ENCODE measurements at places on chromosomes 2 and 18.
A peak's percentile ranks its signal among the peaks of the same experiment; 100 is the strongest.

- DNase-seq: no peak
Measured at GRCh38 chr2:203586206-203586605, 51.1 kb upstream of the RAPH1 start.

DNA sequence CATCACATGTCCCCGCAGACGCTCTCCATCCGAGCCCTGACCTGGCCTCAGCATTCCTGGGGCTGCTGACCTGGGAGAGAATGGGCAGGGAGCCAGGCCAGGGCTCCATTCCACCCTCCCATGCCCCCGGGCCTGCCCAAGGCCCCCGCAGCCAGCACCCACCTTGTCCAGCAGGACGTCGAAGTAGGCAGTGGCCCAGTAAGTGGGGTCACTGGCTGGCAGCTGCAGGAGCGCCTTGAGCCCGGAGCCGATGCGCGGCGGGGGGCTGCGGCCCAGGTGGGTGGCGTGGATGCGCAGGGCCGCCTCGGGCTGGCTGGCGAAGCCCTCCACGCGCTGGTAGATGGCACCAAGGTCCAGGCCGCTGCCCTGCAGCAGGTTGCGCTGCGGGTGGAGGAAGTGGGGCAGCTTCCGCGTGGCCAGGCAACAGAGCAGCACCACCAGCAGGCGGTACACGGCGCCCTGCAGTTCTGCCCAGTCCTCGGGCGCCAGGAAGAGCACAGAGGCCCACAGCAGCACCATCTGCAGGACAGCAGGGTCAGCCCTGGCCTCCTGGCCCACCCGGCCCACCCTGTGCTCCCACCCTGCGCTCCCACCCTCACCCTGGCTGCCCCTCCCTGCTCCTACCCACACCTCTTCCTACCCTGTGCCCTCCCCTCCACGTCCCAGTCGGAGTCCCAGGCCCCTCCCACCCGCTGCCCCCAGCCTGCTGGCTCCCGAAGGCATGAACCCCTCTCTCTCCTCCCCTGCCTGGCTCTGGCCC lies 7.6 kb downstream of the MAB21L4 start:
- no peak for DNase-seq

DNA sequence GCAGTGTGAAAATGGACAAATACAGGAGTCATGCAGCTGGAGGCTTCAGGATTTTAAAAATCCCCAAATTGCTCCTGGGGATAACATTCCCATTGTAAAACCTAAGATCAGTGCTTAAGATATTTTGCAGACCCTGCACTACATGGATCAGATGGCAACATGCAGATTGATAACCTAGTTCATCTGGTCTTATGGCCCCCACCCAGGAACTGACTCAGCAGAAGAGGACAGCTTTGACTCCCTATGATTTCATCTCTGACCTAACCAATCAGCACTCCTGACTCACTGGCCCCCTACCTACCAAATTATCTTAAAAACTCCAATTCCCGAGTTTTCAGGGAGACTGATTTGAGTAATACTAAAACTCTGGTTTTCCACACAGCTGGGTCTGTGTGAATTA lies 20.0 kb downstream of the SRBD1 start:
- no peak for DNase-seq

- DNase-seq: no peak
Measured at GRCh38 chr2:218091746-218092145, 22.7 kb downstream of the RUFY4 start.

DNA sequence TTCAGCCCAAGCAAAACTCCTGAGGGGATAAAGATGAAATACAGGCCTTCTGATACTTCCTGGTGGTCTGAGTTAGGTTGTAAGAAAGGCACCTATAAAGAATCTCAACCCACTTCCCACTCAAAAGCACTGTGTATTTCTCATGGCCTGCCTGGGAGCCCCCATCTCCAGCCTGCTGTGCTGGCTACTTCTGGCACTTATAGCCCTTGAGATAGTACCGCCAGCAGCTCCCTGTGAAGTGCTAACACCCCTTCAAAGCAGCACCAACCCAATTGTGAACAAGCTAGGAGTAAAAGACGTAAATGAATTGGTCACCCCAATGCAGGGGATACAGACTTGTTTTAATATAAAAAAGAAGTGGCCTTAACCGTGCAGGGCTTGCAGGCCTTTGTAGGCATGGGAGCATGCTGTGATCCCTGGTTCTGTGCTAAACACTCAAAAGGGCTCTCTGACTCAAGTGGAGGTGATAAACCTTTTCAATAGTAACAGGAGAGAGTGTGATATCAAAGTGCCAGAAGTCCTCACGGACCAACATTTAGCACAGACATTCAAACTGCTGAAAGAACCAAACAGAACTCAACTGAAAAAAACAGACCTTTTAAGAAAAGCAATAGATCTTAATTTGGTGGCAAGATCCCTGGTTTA lies 80.8 kb downstream of the RTN4 start:
- DNase-seq: no peak

GRCh38 chr2:219118504-219118903 lies 42.1 kb downstream of the NHEJ1 start:
- no peak for DNase-seq

DNA sequence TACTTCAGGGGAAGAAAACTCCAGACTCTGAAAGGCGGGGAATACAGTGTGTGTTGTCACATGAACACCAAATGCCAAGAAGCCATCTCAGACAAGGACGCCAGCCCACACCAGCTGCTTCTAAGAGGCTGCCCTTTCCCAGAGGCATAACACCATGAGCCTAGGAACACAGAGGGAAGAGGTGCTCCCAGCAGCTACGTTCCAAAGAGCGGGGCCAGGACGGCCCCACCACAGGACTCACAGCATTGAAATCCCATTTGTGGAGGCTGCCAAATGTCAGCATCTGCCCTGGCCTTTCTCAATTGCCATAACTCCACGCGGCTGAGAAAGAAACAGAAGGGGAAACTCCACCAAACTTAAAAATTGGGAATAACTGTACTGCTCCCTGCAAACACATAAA lies 20.1 kb upstream of the ID2 start:
- no peak for DNase-seq

DNA sequence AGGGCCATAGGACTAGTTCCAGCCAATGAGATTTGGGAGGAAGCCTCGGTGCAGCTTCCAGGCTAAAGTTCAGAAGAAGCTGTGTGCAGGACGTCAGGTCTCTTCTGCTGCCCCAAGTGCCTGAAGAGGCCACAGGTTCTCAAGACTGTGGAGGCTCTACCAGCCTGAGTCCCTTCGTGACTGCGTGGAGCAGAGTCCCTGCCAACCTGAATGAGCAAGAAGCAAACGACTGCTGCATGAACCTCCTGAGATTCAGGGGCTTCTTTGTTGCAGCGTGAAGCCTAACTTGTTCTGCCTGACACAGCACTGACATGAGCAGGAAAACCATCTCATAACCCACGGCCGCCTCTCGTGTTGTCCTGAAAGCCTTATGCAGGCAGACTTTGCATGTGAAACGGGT lies 39.7 kb downstream of the TWIST2 start:
- DNase-seq: no peak

DNA sequence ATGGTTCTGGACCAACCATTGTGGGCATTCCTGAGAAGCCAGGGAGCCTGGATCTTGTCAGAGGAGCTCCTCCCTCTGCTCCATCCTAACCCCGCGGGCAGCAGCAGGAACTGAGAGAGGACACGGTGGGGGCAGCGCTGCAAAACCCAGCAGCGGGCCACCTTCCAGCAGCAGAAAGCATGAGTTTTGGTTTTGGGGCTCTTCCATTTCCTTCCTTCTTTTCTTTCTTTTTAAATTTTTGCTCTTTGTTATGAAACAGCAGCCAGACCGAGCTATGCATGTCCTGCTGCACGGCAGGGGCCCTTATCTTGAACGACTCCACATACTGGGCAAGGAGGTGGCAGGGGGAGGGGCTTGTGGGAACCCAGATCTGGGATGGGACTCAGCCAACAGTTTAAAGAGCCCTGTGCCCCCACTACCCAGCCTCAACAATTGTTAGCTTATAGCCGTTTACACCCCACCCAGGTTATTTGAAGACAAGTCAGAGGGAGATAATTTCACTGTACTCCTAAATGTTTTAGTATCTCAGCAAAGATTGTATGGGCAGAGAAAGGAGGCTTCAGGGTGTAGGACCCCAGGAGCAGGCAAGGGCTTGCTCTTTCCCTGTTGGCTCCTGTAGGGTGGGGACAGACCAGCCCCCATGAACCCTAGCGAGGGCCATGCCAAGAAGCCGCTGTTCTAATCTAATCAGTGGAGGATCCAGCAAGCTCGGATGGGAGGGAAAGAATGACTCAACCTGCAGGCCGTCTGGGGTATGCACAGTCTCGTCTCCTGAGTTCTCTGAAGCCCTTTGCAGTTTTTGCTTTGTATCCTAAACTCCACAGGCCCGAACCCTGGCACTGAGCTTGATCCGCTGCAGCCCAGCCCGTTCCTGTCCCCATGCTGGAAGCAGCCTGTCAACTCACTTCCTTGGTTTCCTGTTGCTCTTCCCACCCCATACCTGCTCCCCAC lies 75.3 kb downstream of the LRRFIP1 start:
- DNase-seq: no peak

GRCh38 chr2:69676146-69676545 lies 32.6 kb upstream of the AAK1 start:
- DNase-seq: no peak

- DNase-seq: no peak
Measured at GRCh38 chr2:39686456-39686855, 20.7 kb downstream of the TMEM178A start.

DNA sequence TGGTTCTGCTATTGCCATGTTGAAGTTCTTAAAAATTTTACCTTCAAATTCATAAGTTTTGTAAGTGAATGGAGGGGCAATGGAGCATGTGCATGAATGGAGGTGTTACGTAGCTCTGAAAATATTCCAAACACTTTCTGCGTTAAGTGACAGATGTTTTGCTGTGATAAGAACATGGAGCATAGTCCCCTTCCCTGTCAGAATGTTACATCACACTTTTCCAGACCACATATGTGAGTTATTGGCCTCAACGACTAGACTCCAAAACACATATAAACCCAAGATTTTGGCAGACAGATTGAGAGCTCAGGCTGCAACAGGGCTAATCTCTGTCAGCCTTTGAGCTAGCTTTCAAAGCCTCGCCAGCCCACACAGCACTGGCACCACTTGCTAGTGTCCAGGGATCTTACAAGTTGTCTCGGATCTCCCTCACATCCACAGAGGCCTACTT lies 27.2 kb upstream of the MFSD6 start:
- no peak for DNase-seq

- DNase-seq: no peak
Measured at GRCh38 chr2:2689306-2689705, 358.2 kb upstream of the MYT1L start.

DNA sequence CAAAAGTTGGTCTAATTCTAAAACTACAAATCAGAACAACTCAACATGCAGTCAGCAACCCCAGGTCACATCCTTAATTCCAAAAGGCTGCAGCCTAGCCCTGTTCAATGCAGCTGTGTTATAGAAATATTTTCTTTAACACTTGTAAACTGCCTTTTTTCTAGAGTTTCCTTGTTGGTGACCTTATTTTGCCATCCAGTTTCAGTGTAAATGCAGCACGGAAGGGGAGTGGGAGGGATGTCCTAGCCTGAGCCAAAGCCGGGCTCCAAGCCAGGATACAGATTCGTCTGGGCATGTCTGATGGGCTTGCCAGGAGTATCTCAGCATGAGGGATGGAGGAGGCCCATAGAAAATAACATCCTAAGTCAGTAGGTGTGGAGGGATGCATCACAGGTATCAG lies 17.7 kb upstream of the SP3 start:
- no peak for DNase-seq

DNA sequence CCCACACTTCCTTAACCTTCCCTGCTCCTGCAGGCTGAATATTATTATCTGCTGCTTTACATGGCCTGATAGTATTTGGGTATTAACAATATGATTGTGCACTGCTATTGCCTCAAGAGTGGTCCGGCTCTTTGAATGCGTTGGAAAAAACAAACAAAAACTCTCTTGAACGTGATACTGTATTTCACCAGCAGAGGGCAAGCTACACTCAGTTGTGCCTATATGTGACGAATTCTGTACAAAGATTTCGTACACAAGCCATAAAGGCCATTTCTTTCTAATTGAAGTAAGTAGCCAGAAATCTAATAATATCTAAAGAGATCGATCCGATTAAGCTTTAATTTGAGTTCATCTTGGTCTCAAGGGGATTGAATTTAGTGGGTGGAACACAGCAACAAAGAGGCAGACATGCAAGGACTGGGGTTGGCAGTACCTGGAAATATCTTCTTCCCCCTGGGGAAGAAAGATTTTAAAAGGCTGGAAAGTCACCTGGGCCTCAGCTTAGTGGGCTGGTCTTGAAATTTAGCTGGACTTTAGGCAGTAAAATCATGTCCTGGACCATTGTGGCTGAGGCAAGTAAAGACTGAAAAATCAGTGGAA lies 49.3 kb upstream of the RAB6D start:
- peak; percentile 5 for DNase-seq

GRCh38 chr2:138104071-138104470 lies 139.8 kb downstream of the HNMT start:
- no peak for DNase-seq

- no peak for DNase-seq
Measured at GRCh38 chr18:43040281-43040680, 75.2 kb downstream of the RIT2 start.

DNA sequence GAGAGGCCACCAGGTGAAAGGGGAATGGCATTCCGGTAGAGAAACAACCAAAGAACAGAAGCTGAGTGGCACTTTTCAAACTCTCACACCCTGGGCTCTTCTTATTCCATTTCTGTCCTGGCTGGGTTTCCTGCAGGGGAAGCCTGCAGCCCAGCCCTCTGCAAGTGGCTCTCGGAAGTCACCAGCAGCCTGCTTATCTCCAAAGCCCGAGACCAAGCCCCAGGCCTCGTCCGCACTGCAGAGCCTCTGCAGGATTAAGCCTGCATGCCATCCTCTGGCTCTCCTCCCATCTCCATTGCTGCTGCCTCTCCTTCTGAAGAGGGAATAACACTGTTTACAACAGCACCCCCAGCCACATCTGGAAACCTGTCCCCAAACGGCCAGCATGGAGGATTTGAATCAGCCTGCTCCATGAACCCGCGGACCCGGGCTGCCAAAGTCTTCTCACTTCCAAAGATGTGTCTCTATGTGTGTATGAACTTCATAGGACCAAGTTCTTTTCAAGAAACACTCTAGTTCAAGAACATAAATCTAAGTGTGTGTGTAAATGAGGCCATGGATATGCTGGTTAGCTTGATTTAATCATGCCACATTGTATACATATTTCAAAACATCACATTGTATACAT lies 54.2 kb downstream of the DIPK1C start:
- no peak for DNase-seq

GRCh38 chr2:160970052-160970965 lies 189.9 kb upstream of the TANK start:
- DNase-seq: peak; percentile 69

- no peak for DNase-seq
Measured at GRCh38 chr18:33871363-33872025, 293.5 kb downstream of the ASXL3 start.

GRCh38 chr2:237261327-237261726 lies 152.6 kb downstream of the COL6A3 start:
- no peak for DNase-seq

GRCh38 chr2:133316557-133316956 lies 251.7 kb downstream of the NCKAP5 start:
- no peak for DNase-seq

Data from amniotic stem cell (primary cell).